Kidney (tissue), 22 donors: ENCODE measurements at places on chromosomes 7 and 10.

GRCh38 chr10:70998086-70998485, 109.7 kb upstream of the PCBD1 start:
- DNase-seq, result peak; percentile 28

DNA sequence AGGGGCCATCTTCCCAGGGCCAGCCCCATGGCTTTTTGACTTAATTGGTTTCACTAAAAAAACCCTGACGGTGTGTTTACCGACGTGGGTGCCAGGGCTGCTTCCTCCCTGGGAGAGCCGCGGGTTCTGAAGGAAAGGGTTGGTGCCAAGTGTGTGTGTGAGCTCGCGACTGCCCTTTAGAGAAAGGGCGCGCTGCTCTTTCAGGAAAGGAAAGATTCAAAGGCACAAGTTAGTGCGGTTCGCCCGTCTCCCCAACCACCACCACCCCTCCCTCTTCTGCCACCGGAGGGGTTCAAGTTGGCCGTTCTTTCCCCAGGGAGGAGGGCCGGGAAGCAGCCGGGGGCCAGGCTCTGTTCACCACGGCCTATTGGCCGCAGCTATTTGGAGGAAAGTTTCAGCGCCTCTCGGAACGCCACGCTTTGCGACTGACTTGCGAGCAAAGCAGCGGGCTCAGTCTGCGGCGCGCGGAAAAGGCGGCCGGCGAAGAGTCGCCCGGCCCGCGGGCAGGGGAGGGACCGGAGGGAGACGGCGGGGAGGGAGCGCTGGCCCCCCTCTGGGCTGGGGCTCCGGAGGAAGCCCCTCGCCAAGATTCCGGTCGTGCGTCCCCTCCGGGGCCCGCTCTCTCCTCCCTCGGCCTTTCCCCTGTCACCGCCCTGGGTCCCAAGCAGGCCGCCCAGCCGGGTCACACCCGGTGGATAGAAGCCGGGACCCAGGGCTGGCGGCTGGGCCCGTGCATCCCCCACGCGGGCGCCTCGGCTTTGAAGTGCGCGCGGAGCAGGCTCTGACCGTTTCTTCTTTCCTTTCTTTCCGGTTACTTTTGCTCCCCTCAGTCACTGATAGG, 165.9 kb upstream of the PPP1R3A start:
- peak; percentile 75 for DNase-seq

DNA sequence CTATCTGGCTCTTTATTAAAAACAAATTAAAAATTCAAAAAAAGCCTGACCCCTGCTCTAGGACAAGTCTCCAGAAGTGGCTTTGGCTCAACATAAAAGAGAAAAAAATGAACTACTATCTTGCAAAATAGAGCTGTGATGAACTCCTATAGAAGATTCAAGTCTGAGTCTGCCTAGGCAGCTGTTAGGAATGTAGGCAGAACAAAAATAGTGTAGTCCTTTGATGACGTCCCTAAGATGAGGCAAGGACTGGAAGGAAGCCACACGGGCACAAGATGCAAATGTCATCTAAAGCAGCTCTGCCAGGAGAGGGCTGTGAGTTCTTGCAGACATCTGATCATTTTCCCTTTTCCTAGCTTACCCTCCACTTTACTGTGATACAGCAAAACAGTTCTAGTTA, 20.5 kb downstream of the ASNS start:
- no peak for DNase-seq

- DNase-seq, result no peak
These were observed 3.0 kb downstream of the ACHE start for GRCh38 chr7:100892364-100893317.

- no peak for DNase-seq
These were observed 723.4 kb downstream of the PHTF2 start for GRCh38 chr7:78521961-78522360.

GRCh38 chr10:28445516-28445915, 87.4 kb upstream of the WAC start:
- peak; percentile 54 for DNase-seq

- DNase-seq, result no peak
These were observed 47.7 kb downstream of the SHOC2 start for GRCh38 chr10:110967009-110967630.

- DNase-seq, result no peak
These were observed 403.7 kb upstream of the ZMIZ1 start for GRCh38 chr10:78664929-78665553.

- DNase-seq, result no peak
These were observed 12.2 kb upstream of the CPA5 start for GRCh38 chr7:130332259-130333053.

DNA sequence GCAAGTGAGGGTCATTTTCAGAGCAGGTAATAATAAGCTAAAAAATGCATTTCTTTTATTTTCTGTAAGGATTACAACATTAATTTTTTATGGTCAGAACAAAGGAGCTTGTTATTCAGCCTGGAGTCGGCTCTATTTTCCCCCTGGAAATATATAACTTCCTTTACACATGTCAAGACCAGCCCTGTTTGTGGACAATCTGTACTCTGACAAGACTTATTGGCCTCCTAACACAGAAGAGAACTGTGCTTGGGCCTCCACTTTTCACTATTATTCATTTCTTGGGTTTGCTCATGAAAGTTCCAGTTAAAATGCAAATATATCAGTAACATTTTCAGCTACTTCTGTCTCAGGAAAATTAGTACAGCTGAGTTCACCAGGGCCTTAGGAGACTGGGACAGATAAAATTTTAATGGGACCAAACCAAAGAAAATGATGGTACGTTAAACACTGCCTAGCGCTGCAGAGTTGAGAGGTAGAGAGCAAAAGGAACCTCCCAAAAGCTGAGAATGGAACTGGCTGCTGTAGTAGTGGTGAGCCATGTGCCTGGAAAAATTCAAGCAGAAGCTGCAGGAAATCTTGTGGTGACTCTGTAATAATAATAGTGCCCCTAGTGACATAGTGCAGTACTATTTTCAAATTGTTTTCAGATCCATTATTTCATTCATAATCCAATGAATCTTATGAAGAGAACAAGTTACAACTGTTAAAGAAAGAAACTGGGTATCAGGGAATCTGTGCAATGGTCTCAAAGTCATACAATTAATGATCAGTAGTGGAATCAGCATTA, 227.2 kb upstream of the KIAA1217 start:
- peak; percentile 69 for DNase-seq

DNA sequence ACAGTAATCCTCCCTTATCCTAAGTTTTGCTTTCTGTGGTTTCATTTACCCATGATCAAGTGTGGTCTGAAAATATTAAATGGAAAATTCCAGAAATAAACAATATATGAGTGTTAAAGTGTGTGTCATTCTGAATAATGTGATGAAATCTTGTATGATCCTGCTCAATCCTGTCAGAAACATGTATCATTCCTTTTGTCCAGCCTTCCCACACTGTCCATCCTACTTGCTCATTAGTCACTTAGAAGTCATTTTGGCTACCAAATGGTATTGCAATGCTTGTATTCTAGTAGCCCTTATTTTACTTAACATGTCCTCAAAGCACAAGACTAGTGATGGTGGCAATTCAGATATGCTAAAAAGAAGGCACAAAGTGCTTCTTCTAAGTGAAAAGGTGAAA, 1211.2 kb upstream of the SORCS1 start:
- DNase-seq, result no peak

GRCh38 chr10:3933733-3934132, 148.7 kb upstream of the KLF6 start:
- no peak for DNase-seq
